Upper lobe of left lung (tissue), 6 donors: ENCODE measurements at places on chromosomes 1 and 21. TPM values are rescaled to one million over a fixed set of nuclear protein-coding genes. Genes with fewer than 3 reads are reported as not detected.
A peak's percentile ranks its signal among the peaks of the same experiment; 100 is the strongest.

- peak overlapping the region; percentile 92 for H3K27ac ChIP-seq
- H3K4me1 ChIP-seq: peaks cover 70% of the 10 kb centered on the region
- no peaks in the 10 kb centered on the region for H3K27me3 ChIP-seq
- H3K36me3 ChIP-seq: no peaks in the 10 kb centered on the region
- DNase-seq: no peak
Measured at GRCh38 chr1:21293537-21294265, 3.4 kb upstream of the ECE1 start.

- peak; percentile 87 for DNase-seq
- peaks cover 20% of the 10 kb centered on the region for H3K4me1 ChIP-seq
- peaks cover 60% of the 10 kb centered on the region for H3K27me3 ChIP-seq
- H3K4me3 ChIP-seq: peak overlapping the region; percentile 2
- H3K36me3 ChIP-seq: no peaks in the 10 kb centered on the region
Measured at GRCh38 chr1:3070644-3071564, 1.9 kb downstream of the PRDM16 start.

- no peak overlapping the region for H3K4me3 ChIP-seq
- H3K27me3 ChIP-seq: no peaks in the 10 kb centered on the region
- peaks cover 17% of the 10 kb centered on the region for H3K36me3 ChIP-seq
- H3K4me1 ChIP-seq: no peaks in the 10 kb centered on the region
- DNase-seq: no peak
- no peak overlapping the region for H3K27ac ChIP-seq
Measured at GRCh38 chr1:6521536-6521935, 30.1 kb upstream of the PLEKHG5 start.

- H3K27me3 ChIP-seq: no peaks in the 10 kb centered on the region
- no peaks in the 10 kb centered on the region for H3K36me3 ChIP-seq
- H3K27ac ChIP-seq: no peak overlapping the region
- DNase-seq: no peak
- H3K4me1 ChIP-seq: peaks cover 7% of the 10 kb centered on the region
Measured at GRCh38 chr21:15015622-15016471, 49.0 kb downstream of the NRIP1 start.

- DNase-seq: no peak
- H3K4me1 ChIP-seq: no peaks in the 10 kb centered on the region
- H3K27me3 ChIP-seq: no peaks in the 10 kb centered on the region
- H3K4me3 ChIP-seq: no peak overlapping the region
- no peaks in the 10 kb centered on the region for H3K36me3 ChIP-seq
- no peak overlapping the region for H3K27ac ChIP-seq
Measured at GRCh38 chr21:29583424-29583924, 284.8 kb downstream of the BACH1 start.

DNA sequence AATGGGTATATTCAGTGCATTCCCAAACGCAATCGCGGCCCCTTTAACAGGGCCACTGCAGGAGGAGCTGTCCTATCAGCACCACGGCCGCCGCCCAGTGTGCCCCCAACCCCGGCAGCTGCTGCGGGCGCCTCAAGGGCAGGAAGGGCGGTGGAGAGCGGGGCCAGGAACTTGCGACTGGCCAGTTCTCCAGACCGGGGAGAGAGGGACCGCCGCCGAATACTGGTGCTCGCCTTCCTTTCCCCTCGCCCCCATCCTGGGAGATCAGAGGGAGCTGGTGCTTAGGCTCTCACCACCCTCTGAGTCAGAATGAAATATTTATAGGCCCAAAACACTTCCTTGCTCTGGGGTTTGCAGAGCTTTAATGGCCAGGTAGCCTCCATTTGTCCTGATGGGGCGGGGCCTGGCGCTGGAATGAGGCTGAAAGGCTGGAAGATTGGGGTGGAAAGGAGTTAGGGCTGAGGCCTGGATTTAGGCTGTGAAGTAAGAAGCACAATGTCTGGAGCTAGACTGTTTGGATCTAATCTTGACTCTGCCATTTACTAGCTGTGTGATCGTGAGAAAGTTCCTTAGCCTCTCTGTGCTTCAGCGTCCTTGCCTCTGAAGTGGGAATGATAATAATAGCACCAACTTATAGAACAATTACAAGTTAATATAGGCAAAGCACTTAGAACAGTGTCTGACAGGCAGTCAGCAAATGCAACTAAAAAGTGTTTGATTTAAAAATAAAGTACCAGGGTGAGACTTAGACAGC lies 75.5 kb downstream of the NAV1 start:
- no peaks in the 10 kb centered on the region for H3K36me3 ChIP-seq
- no peak overlapping the region for H3K4me3 ChIP-seq
- H3K4me1 ChIP-seq: peaks cover 10% of the 10 kb centered on the region
- DNase-seq: peak; percentile 57

GRCh38 chr1:180644526-180645192 lies 12.8 kb downstream of the XPR1 start:
- H3K27me3 ChIP-seq: no peaks in the 10 kb centered on the region
- no peak overlapping the region for H3K4me3 ChIP-seq
- H3K27ac ChIP-seq: no peak overlapping the region

DNA sequence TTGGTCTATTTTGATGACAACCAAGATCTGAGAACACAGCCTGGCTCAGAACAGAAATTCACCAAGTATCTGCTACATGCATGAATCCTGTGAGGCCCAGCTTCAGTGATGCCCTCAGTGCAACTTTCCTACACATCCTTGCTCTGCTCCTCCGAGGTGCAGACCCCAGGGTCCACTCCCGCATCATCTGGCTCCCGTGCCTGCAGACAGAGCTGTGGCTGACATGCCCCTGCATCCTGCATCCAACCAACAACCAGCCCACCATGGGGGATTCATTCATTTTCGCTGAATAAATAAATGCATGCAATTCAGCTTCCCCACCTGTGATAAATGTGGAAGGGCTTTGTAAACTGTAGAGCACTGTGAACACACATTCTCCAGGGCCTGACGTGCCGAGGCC lies 112.3 kb downstream of the GLIS1 start:
- H3K27ac ChIP-seq: no peak overlapping the region
- H3K27me3 ChIP-seq: no peaks in the 10 kb centered on the region
- no peaks in the 10 kb centered on the region for H3K4me1 ChIP-seq
- DNase-seq: peak; percentile 10

- H3K36me3 ChIP-seq: no peaks in the 10 kb centered on the region
- H3K27me3 ChIP-seq: no peaks in the 10 kb centered on the region
- DNase-seq: no peak
- H3K4me3 ChIP-seq: no peak overlapping the region
Measured at GRCh38 chr1:51526248-51526647, 7.2 kb upstream of the EPS15 start.

DNA sequence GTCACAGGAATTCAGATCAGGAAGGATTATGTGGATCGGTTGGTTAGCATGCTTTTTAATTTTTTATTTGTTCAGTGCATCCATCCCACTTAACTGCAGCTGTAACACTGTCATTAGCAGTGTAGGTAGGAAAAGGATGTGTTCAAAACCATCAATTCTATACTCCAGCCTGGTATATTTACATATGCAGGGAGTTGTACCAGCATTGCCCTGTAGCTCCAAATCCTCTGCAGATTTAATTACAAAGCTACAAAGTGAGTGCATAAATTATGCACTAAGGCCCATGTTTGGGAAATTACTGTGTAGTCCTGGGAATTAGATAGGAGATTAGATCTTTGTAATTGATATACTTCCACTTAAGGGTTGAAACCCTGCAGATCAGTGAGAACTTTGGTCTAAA lies 15.9 kb upstream of the OSBPL9 start:
- no peak overlapping the region for H3K4me3 ChIP-seq
- DNase-seq: no peak
- no peaks in the 10 kb centered on the region for H3K27me3 ChIP-seq
- H3K36me3 ChIP-seq: no peaks in the 10 kb centered on the region

DNA sequence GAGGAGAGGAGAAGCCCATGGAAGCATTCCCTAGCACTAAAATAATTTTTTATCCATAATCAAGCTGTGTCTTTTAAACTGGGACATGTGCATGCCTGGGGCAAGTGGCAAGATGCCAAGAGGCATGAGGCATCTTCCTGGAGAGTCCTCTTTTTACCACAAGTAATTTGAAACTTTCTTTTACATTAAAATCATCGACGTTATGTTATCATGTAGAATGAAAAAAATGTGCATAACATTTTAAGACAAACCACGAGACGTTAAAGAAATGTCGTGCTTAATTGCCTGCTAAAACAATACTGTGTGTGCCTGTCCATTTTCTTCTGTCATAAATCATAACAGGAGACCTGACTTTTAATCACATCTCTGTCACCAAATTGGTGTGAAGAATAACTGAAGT lies 1.5 kb downstream of the STYXL2 start:
- no peaks in the 10 kb centered on the region for H3K27me3 ChIP-seq
- no peaks in the 10 kb centered on the region for H3K36me3 ChIP-seq
- H3K4me1 ChIP-seq: no peaks in the 10 kb centered on the region
- no peak overlapping the region for H3K27ac ChIP-seq
- no peak for DNase-seq

DNA sequence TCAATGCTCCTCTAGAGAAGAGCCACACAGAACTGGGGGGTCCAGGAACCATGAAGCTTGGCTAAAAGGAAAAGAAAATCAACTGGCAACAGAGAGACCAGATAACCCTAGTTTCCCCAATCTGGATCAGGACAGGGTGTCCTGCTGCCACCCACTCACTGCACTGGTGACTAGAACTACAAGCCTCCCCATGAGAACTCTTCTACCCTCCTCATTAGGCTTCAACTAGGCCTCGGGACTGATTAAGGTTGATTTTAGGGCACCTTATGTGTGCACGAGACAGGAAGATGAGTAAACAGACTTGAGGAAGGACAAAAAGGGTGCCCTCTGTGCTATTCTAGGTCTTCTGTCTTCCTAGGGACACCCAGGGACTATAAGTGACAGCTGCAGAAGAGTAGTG lies 2.3 kb upstream of the SF3B4 start:
- DNase-seq: no peak
- no peak overlapping the region for H3K4me3 ChIP-seq
- H3K27me3 ChIP-seq: no peaks in the 10 kb centered on the region
- H3K36me3 ChIP-seq: peaks cover 16% of the 10 kb centered on the region
- peaks cover 25% of the 10 kb centered on the region for H3K4me1 ChIP-seq

- H3K4me3 ChIP-seq: peak overlapping the region; percentile 85
- DNase-seq: no peak
- no peaks in the 10 kb centered on the region for H3K36me3 ChIP-seq
- no peaks in the 10 kb centered on the region for H3K27me3 ChIP-seq
- peak overlapping the region; percentile 98 for H3K27ac ChIP-seq
- peaks cover 51% of the 10 kb centered on the region for H3K4me1 ChIP-seq
Measured at GRCh38 chr1:114509596-114510273, 1.3 kb downstream of the TRIM33 start.

GRCh38 chr1:9275567-9276034 lies 17.1 kb upstream of the SPSB1 start:
- H3K36me3 ChIP-seq: peaks cover 2% of the 10 kb centered on the region
- peaks cover 6% of the 10 kb centered on the region for H3K4me1 ChIP-seq
- peak; percentile 81 for DNase-seq
- H3K4me3 ChIP-seq: no peak overlapping the region

- no peak overlapping the region for H3K27ac ChIP-seq
- no peaks in the 10 kb centered on the region for H3K27me3 ChIP-seq
- no peak for DNase-seq
- H3K4me3 ChIP-seq: no peak overlapping the region
Measured at GRCh38 chr1:201013991-201014815, 9.3 kb downstream of the KIF21B start.

DNA sequence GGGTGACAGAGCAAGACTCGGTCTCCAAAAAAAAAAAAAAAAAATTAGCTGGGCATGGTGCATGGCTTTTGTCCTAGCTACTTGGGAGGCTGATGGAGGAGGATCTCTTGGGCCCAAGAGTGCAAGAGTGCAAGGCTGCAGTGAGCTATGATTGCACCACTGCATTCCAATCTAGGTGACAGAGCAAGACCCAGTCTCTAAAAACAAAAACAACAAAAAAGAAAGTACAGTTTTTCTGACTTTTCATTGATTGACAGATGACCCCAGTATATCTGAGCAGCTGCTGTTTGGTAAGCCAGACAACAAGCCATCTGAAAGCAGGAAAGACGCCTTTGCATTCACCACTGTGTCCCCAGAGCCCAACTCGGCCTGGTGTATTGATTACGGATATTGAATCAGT lies 10.9 kb upstream of the DPT start:
- H3K36me3 ChIP-seq: no peaks in the 10 kb centered on the region
- no peaks in the 10 kb centered on the region for H3K27me3 ChIP-seq
- H3K27ac ChIP-seq: no peak overlapping the region
- H3K4me3 ChIP-seq: no peak overlapping the region
- H3K4me1 ChIP-seq: no peaks in the 10 kb centered on the region

DNA sequence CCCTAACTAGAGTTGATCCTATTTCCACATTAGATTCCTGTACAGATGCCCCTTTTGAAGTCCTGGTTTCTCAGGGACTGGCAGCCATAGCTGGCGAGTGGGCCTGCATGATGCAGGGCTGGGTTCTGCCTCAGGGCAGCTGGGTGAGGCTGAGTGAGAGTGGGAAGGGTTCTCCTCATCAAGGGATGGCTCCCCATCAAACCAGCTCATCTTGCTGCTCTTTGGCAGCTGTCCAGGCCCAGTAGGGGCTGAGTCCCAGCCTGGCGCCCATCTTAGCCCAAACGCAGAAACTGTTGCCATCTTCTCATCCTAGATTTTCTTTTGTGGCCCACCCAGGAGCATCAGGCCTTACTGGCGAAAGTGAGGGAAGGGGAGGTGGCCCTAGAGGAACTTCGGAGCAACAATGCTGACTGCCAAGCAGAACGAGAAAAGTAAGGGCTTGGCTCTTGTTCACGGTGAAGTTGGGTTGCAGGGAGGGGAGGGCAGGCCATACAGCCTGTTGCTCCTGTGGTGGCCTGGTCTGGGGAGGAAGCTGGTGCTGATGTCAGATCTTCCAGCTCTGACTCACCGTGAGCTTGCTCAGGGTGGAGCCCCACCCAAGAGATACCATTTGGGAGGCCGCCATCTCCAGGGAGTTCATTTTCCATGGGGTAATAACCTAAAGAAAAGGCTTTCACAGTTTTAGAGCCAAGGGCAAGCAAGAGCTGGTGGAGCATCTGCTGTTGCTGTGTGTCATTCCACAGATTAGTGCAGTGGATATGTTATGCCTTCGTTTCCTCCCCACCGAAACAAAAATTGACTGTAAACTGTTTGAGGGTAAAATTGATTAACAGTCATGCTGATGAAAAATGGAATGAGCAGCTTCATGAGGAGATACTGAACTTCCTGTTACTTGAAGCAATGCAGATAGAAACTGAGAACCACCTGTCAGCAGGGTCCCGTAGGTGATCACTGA lies 34.7 kb downstream of the TUFT1 start:
- no peaks in the 10 kb centered on the region for H3K4me1 ChIP-seq
- no peaks in the 10 kb centered on the region for H3K27me3 ChIP-seq
- no peak for DNase-seq

GRCh38 chr1:230423261-230423660 lies 2.9 kb downstream of the PGBD5 start:
- no peaks in the 10 kb centered on the region for H3K36me3 ChIP-seq
- H3K27ac ChIP-seq: no peak overlapping the region
- no peaks in the 10 kb centered on the region for H3K27me3 ChIP-seq
- no peak for DNase-seq

The KRTAP6-3 gene
- not detected for total RNA-seq

The RSPH1 gene
- 14.1 TPM for total RNA-seq

The C1orf116 gene
- 222 TPM for total RNA-seq

The OR2L8 gene
- not detected for total RNA-seq

The RABGAP1L gene
- 41.3 TPM for total RNA-seq

The LCE3C gene
- not detected for total RNA-seq

The CDK11B gene
- total RNA-seq: 22.0 TPM

The ATP1A2 gene
- 36.7 TPM for total RNA-seq

The REN gene
- total RNA-seq: 0.66 TPM
